Ovary (tissue), 10 donors: ENCODE measurements at places on chromosomes 1 and 21. TPM values are rescaled to one million over a fixed set of nuclear protein-coding genes. Genes with fewer than 3 reads are reported as not detected.

- no peaks in the 10 kb centered on the region for H3K27me3 ChIP-seq
- H3K36me3 ChIP-seq = no peaks in the 10 kb centered on the region
- DNase-seq = no peak
- no peaks in the 10 kb centered on the region for H3K4me1 ChIP-seq
These were observed 54.4 kb upstream of the SCMH1 start for GRCh38 chr1:41296506-41296905.

Gene HSF2BP
- total RNA-seq = 2.0 TPM

Gene GPR37L1
- total RNA-seq = 0.10 TPM

DNA sequence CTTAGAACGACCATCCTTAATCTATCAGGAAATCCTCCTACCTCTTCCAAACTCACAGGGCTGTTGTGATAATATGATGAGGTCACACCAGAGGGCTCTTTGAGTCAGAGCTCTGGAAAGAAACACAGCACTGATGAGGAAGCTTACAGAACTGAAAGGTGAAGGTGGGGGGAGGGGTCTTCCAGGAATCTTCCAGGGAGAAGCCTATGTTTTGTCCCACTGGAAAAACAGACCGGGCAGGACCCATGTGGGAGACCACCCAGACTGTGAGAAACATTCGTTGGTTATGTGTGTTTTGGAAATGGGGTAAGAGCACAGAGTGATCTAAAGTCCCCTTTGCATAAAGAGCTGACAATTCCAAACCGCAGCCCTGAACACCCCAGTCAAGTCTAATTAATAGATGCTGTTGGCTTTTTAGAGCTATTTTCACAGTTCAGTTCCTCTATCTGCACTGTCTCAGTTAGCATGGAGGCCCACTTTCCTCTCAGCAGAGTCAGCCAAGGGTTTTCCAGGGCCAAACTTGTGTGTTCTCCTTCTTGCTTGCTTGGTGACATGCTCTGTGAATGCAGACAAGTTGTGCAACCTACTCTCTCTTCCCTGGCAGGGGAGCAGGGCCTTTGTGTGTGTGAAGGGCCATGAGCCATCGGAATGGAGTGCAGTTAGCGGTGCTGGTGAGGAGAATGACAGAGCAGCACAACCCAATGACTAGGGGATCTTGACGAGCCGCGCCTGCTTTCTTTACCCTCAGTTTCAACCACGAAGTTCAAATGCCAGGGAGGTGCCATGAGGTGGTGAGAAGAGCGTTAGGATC lies 12.3 kb downstream of the PHLDA3 start:
- H3K27me3 ChIP-seq = no peaks in the 10 kb centered on the region
- peaks cover 3% of the 10 kb centered on the region for H3K4me1 ChIP-seq
- DNase-seq = no peak
- H3K27ac ChIP-seq = no peak overlapping the region
- H3K4me3 ChIP-seq = no peak overlapping the region

GRCh38 chr1:163863731-163864130 lies 542.0 kb downstream of the NUF2 start:
- DNase-seq = no peak
- no peaks in the 10 kb centered on the region for H3K4me1 ChIP-seq
- H3K36me3 ChIP-seq = no peaks in the 10 kb centered on the region
- no peak overlapping the region for H3K4me3 ChIP-seq
- no peaks in the 10 kb centered on the region for H3K27me3 ChIP-seq
- no peak overlapping the region for H3K27ac ChIP-seq

DNA sequence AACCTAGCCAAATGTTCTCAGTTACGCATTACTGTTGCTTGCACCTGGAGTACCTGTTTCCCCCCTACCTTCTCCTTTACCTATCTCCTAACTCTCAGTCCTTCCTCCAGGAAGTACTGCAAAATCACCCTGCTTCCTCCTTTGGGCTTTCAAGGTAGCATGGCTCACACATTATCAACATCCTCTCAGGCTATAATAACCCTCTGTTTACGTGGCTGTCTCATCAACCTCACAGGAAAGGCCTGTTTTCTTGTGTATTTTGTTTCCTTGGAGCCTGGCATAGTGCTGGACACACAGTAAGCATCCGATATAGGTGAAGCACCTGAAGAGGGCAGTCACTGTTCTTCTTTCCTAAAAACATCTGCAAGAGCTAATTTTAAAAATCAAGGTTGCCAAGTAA lies 32.7 kb upstream of the ANGPTL7 start:
- no peak overlapping the region for H3K27ac ChIP-seq
- peaks cover 28% of the 10 kb centered on the region for H3K4me1 ChIP-seq
- H3K4me3 ChIP-seq = no peak overlapping the region
- no peaks in the 10 kb centered on the region for H3K27me3 ChIP-seq

GRCh38 chr1:101187297-101187696 lies 49.5 kb upstream of the S1PR1 start:
- H3K4me3 ChIP-seq = no peak overlapping the region
- no peaks in the 10 kb centered on the region for H3K36me3 ChIP-seq
- H3K4me1 ChIP-seq = peaks cover 1% of the 10 kb centered on the region
- no peaks in the 10 kb centered on the region for H3K27me3 ChIP-seq
- no peak overlapping the region for H3K27ac ChIP-seq

DNA sequence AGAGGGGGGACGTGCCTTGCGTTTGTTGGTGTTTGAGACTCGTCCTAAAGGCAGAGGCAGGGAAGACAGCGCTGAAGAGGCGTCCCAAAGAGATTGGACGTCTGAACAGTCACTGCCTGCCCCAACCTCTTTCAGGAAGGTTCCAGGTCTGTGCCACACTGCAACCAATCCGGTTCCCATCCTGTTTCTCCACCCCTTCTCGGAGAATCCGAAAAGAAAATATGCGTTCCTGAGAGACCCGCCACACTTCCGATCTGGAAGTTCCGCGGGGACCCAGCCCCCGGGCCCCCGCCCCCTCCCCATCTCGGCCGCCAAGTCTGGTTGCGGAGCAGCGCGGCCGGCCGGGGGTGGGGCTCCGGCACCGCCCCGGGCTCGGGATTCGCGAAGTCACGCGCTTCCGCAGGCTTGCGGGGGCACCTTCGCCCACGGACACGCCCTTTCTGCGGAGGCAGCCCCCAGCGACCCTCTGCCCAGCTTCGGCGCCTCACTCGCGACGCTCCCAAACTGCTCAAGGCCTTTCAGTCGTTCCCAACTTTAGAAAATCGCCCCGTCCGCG lies 124.5 kb upstream of the DPYD start:
- H3K27ac ChIP-seq = no peak overlapping the region
- H3K36me3 ChIP-seq = no peaks in the 10 kb centered on the region
- peaks cover 4% of the 10 kb centered on the region for H3K4me1 ChIP-seq
- no peak overlapping the region for H3K4me3 ChIP-seq
- no peaks in the 10 kb centered on the region for H3K27me3 ChIP-seq

- peak overlapping the region; percentile 29 for H3K27ac ChIP-seq
- H3K36me3 ChIP-seq = no peaks in the 10 kb centered on the region
- peaks cover 18% of the 10 kb centered on the region for H3K4me1 ChIP-seq
- H3K27me3 ChIP-seq = no peaks in the 10 kb centered on the region
- H3K4me3 ChIP-seq = no peak overlapping the region
These were observed 99.1 kb upstream of the ARTN start for GRCh38 chr1:43834280-43835081.

- DNase-seq = no peak
- no peaks in the 10 kb centered on the region for H3K36me3 ChIP-seq
- H3K27ac ChIP-seq = no peak overlapping the region
- no peak overlapping the region for H3K4me3 ChIP-seq
- H3K4me1 ChIP-seq = no peaks in the 10 kb centered on the region
- H3K27me3 ChIP-seq = no peaks in the 10 kb centered on the region
These were observed 27.4 kb downstream of the CDCA8 start for GRCh38 chr1:37719572-37720195.

Gene SDF4
- 72.3 TPM for total RNA-seq

DNA sequence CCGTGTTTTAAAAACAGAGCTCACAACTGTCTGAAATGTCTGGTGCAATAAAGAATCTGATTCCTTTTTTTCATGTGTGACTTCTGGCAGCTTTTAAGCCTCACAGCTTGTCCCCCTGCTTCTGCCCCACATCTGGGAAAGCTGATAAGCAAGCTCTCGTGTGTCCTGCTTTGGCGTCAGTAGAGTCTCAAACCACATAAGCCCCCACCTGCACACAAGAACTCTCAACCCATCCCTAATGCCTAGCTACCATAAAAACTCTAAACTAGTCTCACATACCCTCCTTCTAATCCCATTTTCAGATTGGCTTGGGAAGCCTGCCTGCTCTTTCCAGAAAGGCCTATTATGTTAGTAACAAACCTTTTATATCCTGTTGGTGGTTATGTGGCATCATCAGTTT lies 94.6 kb upstream of the DAB1 start:
- no peak for DNase-seq
- H3K36me3 ChIP-seq = no peaks in the 10 kb centered on the region
- no peaks in the 10 kb centered on the region for H3K27me3 ChIP-seq
- H3K4me1 ChIP-seq = no peaks in the 10 kb centered on the region

Gene LHX4
- not detected for total RNA-seq

Gene DMRTA2
- not detected for total RNA-seq

Gene TESK2
- 8.3 TPM for total RNA-seq

DNA sequence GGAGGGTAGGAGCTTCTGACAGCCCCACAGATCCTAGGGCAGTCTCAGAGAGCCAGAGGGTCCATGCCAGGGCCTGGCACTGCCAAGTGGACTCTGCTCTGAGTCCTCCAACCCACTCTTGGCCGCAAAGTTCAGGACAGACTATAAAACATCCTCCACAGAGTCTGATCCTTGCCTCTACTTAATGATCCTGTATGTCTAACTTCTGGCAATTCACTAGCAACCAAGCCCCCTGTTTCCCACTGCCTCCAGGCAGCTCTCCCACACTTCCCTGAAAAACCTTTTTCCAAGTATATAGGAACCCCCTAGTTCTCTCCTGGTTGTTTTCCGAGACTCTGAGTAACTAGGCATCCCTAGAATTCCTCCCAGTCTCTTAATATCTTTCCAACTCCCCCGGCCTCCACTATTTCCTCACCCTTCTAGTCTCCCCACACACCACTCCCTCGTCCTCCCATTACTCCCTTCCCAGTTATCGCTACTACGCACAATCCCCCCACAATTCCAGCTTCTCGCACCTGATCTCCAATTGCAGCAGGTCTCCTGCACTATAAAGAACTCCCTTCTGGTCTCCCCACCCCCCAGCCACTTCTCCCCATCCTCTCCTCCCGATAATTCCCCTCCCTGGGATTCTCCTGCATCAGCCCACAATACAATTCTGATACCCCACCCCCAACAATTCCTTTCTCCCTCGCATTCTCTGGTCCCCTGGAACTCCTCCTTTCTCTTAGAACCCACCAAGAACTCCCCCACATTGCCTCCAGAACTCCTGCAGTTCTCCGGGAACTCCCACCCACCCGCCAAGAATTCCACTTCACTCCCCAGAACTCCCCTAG lies 574 bp downstream of the IGSF9 start:
- H3K27ac ChIP-seq = no peak overlapping the region
- H3K4me3 ChIP-seq = peak overlapping the region; percentile 36
- no peaks in the 10 kb centered on the region for H3K36me3 ChIP-seq
- H3K27me3 ChIP-seq = no peaks in the 10 kb centered on the region
- H3K4me1 ChIP-seq = no peaks in the 10 kb centered on the region

DNA sequence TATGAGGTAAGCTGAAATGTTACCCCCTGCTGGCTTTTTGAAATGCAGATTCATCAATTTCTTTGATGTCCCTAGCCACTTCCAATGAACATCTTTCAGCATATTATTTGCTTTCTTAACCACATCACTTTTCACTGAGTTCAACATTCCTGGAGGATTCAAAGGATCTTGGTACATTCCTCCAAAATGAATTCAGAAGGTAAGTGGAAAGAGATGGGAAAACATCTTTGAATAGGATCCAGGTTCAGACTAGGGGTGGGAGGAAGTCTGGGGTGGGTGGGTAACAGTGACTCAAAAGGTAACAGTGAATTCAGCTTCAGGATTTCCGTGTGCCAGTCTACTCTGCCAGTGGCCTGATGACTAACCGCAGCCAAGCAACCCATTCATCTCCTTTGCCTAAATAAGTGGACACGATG lies 180.7 kb downstream of the ZC3H11B start:
- H3K27me3 ChIP-seq = no peaks in the 10 kb centered on the region
- H3K4me3 ChIP-seq = no peak overlapping the region
- no peak for DNase-seq
- H3K4me1 ChIP-seq = peaks cover 7% of the 10 kb centered on the region
- no peak overlapping the region for H3K27ac ChIP-seq

- no peaks in the 10 kb centered on the region for H3K4me1 ChIP-seq
- H3K4me3 ChIP-seq = no peak overlapping the region
- no peaks in the 10 kb centered on the region for H3K27me3 ChIP-seq
- DNase-seq = no peak
These were observed 45.1 kb downstream of the SLC2A1 start for GRCh38 chr1:42913426-42914091.

GRCh38 chr1:209038735-209039134 lies 544.8 kb upstream of the CAMK1G start:
- peaks cover 4% of the 10 kb centered on the region for H3K4me1 ChIP-seq
- DNase-seq = no peak
- H3K27me3 ChIP-seq = no peaks in the 10 kb centered on the region
- H3K27ac ChIP-seq = no peak overlapping the region

Gene DEPDC1
- 0.11 TPM for total RNA-seq

DNA sequence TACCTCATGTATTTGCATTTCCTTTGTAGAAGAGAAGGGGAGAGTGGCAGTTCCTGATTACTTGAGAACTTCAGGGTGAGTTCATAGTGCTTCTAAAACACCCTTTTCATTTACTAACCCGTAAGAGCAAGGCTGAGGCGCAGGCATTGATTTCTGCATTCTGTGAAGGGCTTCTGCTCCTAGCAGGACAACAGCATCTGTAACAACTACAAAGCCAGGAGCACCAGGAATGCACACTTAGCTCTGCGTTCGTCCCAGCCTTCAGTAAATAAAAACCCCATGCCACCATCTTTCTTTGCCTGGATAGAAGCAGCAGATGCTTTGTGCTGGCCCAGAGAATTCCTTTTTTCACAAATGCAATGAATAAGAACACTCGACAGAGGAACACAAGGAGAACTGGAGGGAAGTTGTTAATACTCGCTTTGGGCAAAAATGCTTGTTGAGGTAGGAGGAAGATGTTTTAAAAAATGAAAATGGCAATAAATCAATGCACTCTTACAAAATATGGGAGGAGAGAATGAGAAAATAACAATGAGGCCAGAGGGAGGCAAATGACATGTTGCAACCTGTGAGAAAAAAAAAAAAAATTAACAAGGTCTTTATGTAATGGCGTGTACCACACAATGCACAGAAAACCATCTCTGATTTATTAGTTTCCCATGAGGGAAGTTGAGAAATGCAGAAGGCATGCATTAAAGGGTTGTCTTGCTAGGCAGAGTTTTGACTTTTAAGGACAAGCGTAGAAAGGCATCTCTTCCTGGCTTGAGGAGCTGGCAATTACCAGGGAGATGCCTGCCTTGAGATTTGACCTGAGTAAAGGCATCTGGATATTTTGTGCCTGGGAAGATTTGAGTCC lies 418.8 kb downstream of the DISC1 start:
- H3K27ac ChIP-seq = no peak overlapping the region
- H3K4me3 ChIP-seq = no peak overlapping the region
- H3K4me1 ChIP-seq = no peaks in the 10 kb centered on the region
- DNase-seq = no peak
- no peaks in the 10 kb centered on the region for H3K27me3 ChIP-seq
